ENCODE measurements at places on chromosomes 5 and 9.
A peak's percentile ranks its signal among the peaks of the same experiment; 100 is the strongest.

DNA sequence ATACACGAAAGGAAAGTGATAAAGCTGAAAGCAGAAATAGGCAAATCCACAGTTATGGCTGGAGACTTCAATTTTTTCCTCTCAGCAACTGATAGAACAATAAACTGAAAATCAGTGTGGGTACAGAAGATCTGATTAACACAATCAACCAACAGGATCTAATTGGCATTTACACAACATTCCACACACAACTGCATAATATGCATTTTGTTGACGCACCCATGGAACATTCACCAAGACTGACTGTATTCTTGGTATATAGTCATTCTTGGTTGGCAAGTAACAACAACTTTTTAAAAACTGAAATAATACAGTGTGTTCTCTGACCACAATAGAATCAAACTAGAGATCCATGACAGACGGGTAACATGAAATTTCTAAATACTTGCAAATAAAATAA lies 218.7 kb upstream of the S1PR3 start:
- DNase-seq, result no peak

- DNase-seq, result no peak
Observed at GRCh38 chr5:82058710-82059109, 86.9 kb downstream of the ATG10 start.

DNA sequence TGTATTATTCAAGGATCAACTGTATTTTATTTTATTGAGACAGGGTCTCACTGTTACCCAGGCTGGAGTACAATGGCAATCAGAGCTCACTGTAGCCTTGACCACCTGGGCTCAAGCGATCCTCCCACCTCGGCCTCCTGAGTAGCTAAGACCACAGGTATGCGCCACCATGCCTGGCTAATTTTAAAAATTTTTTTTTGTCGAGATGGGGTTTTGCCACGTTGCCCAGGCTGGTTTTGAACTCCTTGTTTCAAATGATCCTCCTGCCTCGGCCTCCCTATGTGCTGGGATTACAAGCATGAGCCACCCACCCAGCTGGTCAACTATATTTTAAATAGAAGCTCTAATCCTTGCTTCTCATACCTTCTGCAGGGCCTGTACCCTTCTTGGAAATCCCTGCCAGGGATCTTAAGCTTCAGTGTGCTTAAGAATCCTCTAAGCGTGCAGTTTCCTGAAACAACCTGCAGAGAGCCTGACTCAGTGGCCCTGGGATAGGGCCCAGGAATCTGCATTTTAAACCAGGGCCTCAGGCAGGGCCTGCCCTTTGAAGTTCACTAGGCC lies 2.9 kb downstream of the AKNA start:
- no peak for DNase-seq

- no peak for DNase-seq
Observed at GRCh38 chr9:16461851-16462250, 408.6 kb downstream of the BNC2 start.

DNA sequence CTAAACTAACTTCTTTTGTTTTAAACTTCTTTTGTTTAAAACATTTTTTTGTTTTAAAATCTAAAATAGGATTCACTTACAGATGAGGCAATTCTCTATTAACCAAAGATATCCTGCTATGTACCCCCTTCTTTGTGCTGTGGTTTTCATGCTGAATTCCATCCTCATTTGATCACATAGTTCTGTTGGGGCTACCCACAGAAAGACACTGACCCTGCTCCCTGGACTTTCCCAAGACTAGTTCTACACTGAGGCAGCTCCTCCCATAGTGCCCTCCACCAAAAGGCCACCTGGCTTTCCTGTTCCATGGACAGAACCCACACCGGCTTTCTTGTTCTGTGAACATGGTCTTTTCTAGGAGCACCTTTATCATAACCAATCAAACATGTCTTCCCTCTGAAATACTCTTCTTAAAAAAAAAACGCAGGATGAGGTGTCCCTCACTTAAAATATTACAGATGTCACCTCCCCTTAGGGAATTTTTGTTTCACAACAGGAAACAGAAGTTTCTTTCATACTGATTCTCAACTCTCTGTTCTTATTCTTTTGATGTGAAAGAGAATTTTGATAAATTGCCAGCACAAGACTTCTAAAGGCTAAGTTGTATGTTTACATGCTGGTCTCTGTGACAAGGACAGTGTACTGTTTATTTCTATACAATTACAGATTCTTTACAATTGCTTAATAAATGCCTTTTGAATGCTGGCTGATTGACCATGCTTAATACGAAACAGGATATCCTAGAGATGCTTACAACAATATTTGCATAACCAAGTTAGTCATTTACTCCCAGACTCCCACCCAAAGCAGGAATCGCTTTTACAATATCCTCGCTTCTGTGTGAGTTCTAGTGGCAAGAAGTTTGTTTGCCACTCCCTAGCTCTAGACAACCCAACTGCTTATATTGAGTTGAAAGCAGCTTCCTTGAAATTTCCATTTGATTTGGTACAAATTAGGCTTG lies 300.4 kb downstream of the DTWD2 start:
- no peak for DNase-seq

- DNase-seq, result no peak
Observed at GRCh38 chr9:114061830-114062474, 16.1 kb downstream of the AMBP start.

GRCh38 chr5:77379558-77380061 lies 112.5 kb downstream of the WDR41 start:
- DNase-seq, result peak; percentile 47

GRCh38 chr5:150113047-150113744 lies 26.8 kb upstream of the CSF1R start:
- DNase-seq, result no peak

DNA sequence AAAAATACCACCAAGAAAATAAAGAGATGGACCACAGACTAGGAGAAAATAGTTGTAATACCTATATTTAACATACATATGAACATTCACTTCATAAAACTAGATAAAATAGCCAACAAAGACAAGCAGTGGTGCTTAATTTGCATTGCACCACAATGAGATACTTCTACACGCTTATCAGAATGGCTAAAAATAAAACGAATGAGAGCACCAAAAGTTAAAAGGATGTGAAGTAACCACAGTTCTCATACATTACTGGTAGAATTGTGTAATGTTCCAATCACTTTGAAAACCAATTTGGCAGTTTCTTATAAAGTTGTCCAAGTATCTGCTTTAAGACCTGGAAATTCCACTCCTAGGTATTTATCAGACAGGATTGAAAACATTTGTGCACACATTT lies 198.9 kb upstream of the SGCD start:
- DNase-seq, result no peak

DNA sequence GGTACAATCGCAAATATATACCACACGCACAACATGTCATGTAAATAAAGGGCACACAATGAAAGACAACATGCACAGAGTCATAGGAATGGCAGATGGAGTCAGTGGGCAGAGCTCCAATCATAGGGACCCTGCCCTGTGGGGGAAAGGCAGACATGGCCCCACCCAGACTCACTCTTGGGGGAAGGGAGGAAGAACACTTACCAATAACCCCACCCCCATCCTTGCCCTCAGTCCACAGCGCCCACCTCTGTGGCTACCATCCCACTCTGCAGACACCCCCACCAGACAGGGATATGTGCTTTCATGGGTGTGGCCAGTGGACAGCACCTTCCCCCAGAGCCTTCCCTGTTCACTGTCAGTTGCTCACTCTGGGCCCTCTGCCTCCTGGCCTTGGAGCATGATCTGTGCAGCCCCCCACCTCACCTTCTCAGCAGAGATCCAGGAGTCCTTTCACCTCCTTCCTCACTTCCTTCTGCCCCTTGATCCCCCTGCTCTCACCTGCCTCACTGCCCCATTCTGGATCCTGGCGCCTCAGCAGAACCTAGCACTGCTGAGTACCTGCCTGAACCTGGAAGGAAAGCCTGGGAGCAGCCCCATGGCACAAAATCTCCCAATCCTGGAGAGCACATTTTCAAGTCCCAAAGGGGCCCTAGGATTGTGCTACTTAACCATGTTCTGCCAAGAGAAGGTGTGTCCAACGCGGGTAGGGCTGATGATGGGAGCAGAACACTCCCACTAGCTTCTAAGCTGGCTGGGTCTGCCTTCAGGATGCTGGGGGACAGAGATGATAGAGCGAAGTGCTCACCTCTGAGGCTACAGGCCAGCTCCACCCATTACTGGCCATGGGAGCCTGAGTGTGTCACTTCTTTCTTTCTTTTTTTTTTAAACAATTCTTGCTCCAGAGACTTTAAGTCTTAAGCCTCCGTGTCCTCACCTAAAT lies 1.5 kb upstream of the PHF19 start:
- DNase-seq, result no peak

DNA sequence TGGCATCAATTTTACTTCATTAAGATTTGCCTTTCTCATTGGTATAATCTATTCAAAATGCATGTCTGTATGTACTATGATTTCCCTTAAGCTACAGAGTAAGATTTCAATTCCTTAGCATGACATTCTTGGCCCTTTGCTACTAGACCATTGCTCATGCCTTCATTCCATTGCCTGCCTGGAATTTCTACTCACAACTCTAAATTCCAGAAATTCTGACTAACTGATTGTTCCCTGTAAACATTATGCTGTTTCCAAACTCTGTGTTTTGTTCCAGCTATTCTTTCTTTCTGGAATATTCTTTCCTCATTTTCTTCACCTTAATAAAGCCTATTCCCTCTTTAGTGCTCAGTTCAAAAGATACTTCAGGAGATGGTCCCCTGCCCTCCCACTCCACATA lies 568.8 kb upstream of the SEMA6A start:
- no peak for DNase-seq

DNA sequence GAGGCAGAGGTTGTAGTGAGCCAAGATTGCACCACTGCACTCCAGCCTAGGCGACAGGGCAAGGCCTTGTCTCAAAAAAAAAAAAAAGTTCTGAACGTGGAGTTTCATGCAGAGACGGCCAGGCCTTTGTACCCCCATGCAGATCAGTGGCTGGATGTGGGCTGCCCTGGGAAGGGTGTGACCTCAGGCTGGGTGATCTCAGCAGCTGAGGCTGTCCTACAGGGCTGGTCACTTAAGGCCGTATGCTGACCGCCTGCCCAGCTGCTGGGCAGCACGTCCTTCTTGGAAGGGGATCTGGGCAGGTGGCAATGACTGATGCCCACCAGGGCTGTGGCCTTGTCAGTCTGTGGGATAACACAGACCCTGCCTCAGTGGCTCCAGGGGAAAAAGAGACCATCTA lies 37.2 kb upstream of the GRHPR start:
- DNase-seq, result no peak

DNA sequence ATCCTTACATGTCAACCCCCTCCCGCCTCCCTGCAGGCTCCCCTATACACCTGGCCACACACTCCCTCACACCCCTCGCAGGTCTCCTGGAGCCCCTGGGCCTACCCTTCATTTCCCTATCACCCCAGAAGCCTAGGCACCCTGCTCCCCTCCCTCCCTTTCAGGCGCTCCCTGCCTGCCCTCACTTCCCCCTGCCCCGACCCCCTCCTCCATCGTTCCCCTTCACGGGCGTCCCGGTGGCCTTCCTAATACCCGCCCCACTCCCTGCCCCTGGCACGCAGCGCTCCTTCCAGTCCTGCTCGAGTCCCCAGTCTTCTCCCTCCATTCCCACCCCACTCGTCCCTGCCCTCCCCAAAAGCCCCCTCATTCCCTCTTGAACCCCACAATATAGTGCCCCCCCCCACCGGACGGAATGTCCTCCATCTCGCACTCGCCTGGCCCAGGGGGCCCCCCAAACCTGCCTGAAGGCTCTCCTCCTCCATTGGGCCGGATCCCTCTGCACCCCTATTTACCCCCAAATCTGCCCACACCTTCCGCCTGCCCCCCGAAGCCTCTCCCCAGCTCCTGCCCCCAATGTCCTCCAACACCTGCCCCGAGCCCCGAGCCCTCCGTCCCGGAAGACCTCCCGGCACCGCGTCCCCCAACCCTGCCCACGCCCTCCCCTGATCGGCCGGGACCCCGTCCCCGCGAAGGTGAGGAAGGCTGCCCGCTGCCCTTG lies 746 bp downstream of the STRBP start:
- DNase-seq, result no peak

All from stimulated activated CD4-positive, alpha-beta T cell treated with anti-CD3 and anti-CD28 coated beads, Interleukin-2, amount 100 ng/mL, for 48 hours (primary cell).